ENCODE measurements at places on chromosomes 1 and 21.

DNA sequence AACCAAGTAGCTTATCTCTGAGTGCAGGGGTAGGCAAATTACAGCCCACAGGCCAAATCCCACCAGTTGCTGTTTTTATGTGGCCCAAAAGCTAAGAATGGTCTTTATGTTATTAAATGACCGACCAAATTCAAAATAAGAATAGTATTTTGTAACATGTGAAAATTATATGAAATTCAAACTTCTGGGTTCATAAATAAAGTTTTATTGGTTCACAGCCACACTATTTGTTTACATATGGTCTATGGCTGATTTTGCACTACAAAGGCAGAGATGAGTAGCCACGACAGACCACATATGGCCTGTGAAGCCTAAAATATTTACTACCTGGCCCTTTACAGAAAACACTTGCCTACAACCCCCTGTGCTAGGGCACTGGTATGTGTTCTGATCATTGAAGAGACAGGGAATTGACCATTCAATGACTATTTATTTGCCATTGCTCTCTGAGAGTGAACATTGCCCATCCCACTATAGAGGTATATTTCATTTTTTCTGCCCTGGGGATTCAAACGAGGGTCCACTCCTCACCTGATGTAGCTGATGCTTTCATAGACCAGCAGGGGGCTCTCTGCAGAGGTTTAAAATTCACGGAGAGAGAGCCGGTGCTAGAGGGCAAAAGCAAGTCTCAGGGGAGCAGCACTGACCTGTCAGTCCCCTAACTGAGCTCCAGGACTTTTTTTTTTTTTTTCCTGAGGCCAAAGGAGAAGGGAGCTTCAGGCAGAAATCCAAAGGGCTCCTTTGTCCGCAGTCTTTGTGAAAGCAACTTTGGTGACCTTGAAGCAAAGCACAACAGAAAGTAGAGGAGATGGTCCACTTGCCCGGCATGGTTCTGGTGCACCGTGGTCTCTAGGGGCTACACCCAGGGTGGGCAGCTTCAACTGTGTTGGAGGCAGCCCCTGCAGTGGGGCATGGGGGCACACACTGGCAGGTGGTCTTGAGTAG, 7.3 kb upstream of the GNL2 start:
- peak; percentile 14 for DNase-seq

- DNase-seq = no peak
Observed at GRCh38 chr1:47651311-47652089, 213.7 kb downstream of the FOXD2 start.

- DNase-seq = no peak
Observed at GRCh38 chr1:159007726-159008125, 2.0 kb upstream of the IFI16 start.

- no peak for DNase-seq
Observed at GRCh38 chr1:41241354-41241748, 755 bp downstream of the SCMH1 start.

DNA sequence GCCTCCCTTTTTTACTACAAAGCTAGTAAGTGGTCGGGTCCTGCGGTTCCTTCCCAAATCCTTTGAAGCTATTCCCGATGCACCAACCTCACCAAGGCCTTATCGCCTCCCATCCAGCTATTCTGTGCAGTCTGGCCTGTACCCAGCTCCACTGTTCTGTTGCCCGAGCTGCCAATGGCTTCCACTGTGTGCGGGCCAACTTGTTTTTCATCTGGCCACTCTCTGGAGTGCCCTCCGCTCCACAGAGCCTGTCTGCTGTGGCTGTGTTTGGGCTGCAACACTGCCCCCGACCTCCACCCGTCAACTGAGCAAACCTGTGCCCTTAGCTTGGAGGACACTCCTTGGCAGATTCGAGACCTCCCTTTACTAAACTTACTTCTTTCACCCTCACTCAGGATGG, 125.0 kb downstream of the KIAA0319L start:
- DNase-seq = no peak

- DNase-seq = no peak
Observed at GRCh38 chr1:25467193-25467592, 36.5 kb downstream of the MACO1 start.

- DNase-seq = no peak
Observed at GRCh38 chr1:10132852-10133251, 77.5 kb upstream of the KIF1B start.

DNA sequence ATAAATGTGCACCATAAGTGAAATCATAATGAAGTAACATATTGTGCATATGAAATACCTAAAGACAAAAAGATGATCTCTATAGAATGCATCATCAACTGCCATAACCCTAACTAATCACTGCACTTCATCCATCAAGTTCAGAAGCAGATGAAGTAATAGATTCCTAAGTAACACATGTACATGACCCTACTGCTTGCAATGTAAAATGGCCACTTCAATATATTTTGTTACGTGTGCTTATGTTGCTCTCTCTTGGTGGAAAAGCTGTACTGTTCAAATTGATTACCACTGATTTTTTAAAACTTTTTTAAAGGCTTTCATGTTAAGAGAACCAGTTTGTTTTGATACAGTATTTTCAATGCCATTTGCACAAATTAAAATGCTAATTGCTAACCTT, 141.8 kb downstream of the TTLL7 start:
- DNase-seq = no peak

DNA sequence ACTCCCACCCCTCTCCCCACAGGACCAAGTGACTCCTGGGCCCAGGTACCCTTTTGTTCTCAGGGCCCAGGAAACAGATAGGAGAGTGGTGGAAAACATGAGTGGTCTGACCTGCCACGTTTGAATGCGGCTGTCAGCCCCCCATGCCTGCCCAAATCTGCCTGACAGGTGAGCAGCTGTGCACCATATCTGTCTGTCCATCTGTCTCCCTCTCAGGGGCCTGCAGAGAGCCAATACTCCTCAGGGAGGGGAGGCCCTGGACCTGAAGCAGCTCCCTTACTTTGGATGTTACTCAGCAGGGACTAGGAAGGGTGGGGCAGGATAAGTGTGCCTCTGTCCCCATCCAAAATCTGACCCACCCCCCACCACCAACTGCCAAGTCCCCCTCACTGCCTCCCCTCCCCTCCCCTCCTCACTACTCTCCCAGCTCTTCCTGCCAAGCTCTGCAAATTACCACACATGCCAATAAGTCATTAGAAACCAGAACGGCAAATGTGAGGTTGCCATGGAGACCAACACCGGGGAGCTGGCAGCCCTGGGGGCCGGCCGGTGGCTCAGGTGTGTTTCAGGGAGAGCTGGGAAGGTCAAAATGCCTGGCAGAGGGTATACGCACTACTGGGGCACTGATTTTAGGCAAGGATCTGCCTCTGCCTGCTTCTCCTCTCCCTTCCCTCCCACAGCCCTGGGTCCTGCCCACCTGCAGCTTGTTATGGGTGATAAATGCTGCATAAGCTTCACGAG, 11.5 kb downstream of the LRRN2 start:
- no peak for DNase-seq

DNA sequence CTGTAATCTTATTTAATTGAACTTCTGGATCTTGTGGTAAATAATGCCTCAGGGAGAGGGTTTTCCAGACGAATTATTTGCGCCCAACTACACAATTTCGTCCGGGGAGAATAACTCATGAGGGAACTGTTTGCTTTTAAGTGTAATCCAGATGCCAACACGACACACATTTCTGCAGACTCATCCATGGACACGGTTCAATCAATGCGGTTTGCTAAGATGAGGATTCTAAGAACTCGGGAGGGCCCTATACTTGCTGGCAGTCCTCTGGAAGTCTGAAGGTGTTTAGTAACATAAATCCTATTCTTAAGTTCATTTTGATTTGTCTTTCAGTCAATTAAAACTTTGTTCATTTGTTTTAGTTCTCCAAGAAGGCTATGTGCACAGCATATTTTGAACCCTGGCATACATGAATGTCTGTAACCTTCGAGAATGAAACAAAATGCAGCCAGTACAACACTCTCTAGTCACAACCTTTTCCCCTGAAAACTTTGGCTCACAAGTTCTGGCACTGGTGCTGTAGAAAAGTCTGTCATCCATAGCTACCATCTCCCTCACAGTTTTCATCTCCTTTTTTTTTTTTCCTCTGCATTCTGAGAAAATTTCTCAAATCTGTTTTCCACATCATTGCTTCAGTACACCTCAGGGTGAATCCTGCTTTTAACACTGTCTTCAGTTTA, 38.8 kb downstream of the DIPK1A start:
- DNase-seq = no peak

- DNase-seq = no peak
Observed at GRCh38 chr1:231734417-231734816, 107.8 kb downstream of the DISC1 start.

GRCh38 chr21:27326301-27326700, 359.4 kb upstream of the ADAMTS5 start:
- peak; percentile 10 for DNase-seq

DNA sequence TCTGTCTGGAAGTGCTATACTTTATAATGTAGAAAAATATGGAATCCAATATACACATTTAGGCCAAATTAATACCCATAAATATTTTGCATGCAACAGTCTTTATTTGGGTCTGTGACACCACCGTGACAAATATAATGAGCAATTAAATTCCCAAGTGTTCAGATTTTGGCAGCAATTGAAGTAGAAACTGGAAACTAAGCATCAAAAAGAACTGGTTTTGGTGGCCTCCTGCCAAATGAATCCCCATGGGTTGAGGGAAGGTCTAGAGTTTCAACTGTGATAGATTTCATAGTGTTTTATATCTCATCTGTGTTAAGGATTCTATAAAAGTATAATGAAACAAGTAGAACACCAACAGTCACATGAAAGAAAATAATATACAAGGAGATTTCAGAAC, 88.4 kb downstream of the DPYD start:
- no peak for DNase-seq

GRCh38 chr1:35923791-35924221, 7.1 kb upstream of the AGO3 start:
- DNase-seq = no peak

- no peak for DNase-seq
Observed at GRCh38 chr1:22218618-22219250, 75.8 kb upstream of the WNT4 start.

- DNase-seq = no peak
Observed at GRCh38 chr1:187228790-187229189, 400.0 kb downstream of the PLA2G4A start.

GRCh38 chr21:46248422-46248782, 19.8 kb upstream of the LSS start:
- no peak for DNase-seq

DNA sequence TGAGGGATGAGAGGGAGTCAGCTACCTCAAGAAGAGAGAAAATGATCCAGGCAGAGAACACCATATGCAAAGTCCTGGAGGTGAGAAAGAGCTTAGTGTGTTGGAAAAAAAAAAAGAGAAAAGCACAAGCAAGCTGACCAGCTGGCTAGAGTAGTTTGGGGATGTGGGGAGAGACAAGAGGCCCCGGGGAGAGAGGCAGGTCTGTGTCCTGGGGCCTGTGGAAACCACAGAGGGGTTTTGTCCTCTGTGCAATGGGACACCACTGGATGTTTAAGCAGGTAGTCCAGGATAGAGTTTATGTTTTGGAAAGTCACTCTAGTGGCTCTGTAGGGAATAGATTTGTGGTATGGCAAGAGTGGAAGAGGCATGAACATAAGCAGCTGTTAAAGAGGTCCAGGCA, 14.4 kb upstream of the CHI3L1 start:
- no peak for DNase-seq

GRCh38 chr1:212514782-212515181, 82.1 kb downstream of the NENF start:
- no peak for DNase-seq

DNA sequence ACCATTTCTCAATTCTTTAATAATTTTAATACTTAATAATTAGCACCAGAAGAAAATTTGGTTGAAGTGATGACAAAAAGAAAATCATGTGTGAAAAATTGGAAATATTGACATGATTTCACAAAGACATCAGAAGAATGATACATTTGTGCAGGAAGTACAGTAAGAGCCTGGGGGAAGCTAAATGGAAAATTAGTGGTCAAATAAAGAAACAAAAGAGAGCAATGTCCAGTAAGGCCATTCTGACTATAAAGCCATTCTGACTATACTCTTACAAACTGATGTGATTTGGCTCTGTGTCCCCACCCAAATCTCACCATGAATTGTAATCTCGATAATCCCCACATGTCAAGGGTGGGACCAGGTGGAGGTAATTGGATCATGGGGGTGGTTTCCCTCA, 48.6 kb upstream of the KCNE1 start:
- no peak for DNase-seq

DNA sequence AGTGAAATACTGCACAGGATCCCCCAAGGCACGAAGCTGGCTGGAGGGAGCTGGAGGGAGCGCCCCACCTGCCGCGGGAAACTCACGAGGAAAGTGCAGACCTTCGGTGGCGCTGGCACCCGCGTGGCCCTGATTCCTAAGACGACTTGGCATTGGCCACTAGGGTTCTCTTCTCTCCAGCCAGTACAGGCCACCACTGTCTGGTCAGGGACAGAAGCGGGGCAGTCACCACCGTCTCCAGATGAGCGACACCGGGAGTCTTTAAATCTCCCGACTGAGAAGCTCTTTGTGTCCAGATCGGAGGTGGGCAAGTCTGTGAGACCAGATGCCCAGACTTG, 19.2 kb upstream of the CHIA start:
- no peak for DNase-seq

DNA sequence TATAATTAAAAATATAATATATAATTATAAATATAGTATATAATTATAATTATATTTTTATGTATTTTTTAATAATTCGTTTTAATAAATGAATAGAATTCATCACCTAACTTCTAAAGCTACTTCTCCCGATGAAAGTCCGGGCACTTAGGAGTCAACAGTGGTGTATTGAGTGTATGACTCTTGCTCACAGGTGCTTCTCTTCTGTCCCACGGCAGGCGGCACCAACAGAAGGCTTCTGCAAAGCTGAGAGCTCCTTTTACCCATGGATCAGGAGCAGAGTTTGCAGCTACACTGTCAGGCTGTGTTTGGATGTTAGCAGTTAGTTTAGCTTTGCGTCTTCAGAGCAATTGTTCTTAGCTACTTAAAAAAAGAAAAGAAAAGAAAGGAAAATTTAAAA, 122.4 kb downstream of the LIPI start:
- DNase-seq = no peak

- DNase-seq = no peak
Observed at GRCh38 chr1:88609051-88609450, 75.0 kb upstream of the PKN2 start.

DNA sequence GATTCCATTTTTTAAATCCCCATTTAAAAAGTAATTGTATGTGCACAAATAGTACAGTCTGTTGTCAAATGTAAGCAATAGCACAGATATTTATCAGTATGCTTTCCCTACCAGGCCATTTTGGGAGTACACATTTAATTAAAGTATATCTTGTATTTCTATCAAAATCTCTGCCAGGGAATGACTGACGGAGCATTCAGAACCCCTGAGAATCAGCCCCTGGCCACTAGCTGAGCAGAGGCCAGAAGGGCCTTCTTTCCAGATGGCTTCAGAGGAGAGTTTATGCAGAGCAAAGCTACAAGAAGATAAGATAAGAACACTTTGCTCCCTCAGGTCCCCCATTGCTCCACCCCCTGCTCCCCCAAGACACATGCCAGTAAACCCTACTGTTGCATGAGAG, 99.9 kb upstream of the PROX1 start:
- DNase-seq = no peak

GRCh38 chr1:69710484-69711189, 142.9 kb downstream of the LRRC7 start:
- DNase-seq = no peak

DNA sequence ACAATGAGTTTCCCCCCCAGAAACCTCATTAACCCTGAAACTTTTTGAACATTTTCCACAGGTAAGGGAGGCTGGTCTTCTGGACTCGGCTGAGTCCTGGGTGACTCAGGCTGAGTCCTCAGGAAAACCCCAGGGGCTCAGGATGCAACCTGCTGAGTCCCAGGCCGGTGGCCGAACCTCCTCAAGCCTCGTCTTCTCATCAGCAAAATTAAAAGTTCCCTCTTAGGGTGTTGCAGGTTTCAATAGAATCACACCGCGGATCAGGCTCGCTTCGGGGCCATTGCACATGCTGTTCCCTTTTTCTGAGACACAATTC, 35.0 kb upstream of the GRHL3 start:
- DNase-seq = no peak
